Stimulated activated CD8-positive, alpha-beta memory T cell treated with anti-CD3 and anti-CD28 coated beads, Interleukin-4, amount 100 ng/mL, for 4 hours (primary cell): ENCODE measurements at places on chromosomes 5 and 9.

GRCh38 chr5:154487541-154487940 lies 9.5 kb upstream of the HAND1 start:
- no peak for DNase-seq

- no peak for DNase-seq
These were observed 3.9 kb upstream of the ADCY2 start for GRCh38 chr5:7391814-7392692.

- no peak for DNase-seq
These were observed 580.8 kb downstream of the CCDC171 start for GRCh38 chr9:16133556-16134227.

- no peak for DNase-seq
These were observed 74.9 kb downstream of the LMX1B start for GRCh38 chr9:126688617-126689016.

GRCh38 chr9:106637486-106637885 lies 225.5 kb upstream of the ZNF462 start:
- DNase-seq, result no peak

GRCh38 chr9:123536455-123536868 lies 180.5 kb downstream of the CRB2 start:
- DNase-seq, result no peak

GRCh38 chr9:115604831-115605483 lies 487.0 kb upstream of the TNC start:
- no peak for DNase-seq

GRCh38 chr5:109953761-109954160 lies 264.0 kb downstream of the MAN2A1 start:
- no peak for DNase-seq

DNA sequence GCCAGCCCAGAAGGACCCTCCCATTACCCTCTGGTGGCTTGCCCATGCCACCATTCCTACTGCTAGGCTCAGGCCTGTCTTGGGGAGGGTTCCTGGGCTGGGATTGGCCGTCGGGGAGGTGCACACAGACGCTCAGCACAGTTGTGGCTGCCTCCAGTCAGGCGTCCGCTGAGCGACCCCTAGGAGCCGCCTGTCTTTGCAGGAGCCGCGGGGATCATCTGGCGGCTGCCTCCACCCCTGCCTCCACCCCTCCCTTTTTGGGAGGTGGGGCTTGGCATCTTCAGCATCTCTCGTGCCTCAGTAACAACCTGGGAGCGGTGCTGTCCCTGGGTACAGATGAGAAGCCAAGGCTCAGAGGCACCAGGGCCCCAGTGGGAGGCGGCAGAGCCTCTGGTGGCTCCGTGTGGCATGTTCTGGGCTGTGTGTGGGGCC lies 39.6 kb downstream of the RXRA start:
- DNase-seq, result no peak

- no peak for DNase-seq
These were observed 34.5 kb upstream of the ORM1 start for GRCh38 chr9:114288193-114289091.

DNA sequence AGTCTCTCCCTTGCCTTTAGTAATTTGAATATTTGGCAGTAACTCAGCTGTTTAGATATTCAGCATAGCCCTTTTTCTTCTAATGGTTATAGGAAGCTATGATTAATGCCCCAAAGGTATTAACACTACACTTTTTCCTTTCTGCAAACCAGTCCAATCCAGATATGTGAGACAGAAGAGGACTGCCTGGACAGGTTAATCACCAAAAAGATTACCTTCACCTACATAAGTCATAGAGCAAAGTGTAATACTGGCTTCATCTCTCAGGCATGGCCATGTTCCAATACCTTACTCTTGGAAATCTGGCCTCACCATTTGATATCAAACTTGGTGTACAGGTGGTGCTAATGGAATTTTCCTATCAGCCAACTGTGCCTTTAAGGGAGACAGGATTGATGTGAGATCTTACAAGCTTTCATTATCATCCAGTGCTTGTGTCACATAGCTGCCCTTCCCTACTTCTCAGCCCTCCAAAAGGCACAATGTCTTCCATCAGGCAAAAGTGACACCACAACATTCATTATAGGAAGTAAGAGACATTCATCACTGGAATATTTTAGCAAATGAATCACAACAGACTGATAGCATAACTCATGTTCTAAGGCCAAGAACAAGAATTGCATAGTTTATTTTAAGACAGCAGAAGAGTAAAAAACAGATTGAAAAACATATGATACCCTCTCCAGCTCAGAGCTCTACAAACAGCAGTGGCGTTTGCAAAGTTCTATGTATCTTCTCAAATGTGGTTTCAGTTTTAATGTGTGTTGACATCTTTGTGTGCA lies 91.2 kb upstream of the PAM start:
- DNase-seq, result no peak

GRCh38 chr9:97632248-97632984 lies 752 bp downstream of the TSTD2 start:
- no peak for DNase-seq
